ENCODE measurements at places on chromosomes 7 and 10. TPM values are rescaled to one million over a fixed set of nuclear protein-coding genes. Genes with fewer than 3 reads are reported as not detected.

- no peak for DNase-seq
Observed at GRCh38 chr10:131261890-131262475, 49.5 kb downstream of the TCERG1L start.

GRCh38 chr10:99374972-99375371, 45.8 kb downstream of the CNNM1 start:
- no peak for DNase-seq

Gene OPN4
- not detected for total RNA-seq

- DNase-seq = no peak
Observed at GRCh38 chr10:24848195-24848594, 104.2 kb downstream of the PRTFDC1 start.

GRCh38 chr10:3567291-3567963, 217.6 kb downstream of the KLF6 start:
- DNase-seq = no peak

DNA sequence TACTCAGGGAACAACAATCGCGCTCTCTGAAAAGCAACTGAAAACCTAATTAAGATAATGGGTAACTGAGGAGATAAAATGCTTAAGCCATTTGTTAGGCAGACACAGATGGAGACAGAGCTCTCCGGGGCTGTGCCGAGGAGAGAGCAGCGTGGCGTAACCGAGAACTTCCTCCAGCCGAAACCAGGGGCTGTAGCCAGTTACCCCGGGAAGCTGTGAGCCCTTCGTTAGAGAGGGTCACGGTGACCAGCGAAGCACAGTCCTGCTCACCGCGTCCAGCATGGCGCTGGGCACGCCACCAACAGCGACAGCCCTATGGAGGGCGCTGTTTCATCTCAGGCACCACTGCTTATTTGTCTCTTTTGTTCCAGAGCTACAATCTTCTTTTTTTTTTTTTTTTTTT, 16.1 kb downstream of the PAPOLB start:
- no peak for DNase-seq

- DNase-seq = no peak
Observed at GRCh38 chr10:103651783-103652476, 158.4 kb downstream of the NEURL1 start.

Gene UPK3BL2
- total RNA-seq = 7.0 TPM

- DNase-seq = no peak
Observed at GRCh38 chr7:23662124-23662983, 17.6 kb upstream of the FAM221A start.

Gene NPSR1
- not detected for total RNA-seq

Gene NKX1-2
- 3.4 TPM for total RNA-seq

GRCh38 chr10:112434988-112435619, 11.6 kb downstream of the ZDHHC6 start:
- DNase-seq = peak; percentile 55

GRCh38 chr10:23432639-23433038, 6.2 kb upstream of the OTUD1 start:
- DNase-seq = no peak

DNA sequence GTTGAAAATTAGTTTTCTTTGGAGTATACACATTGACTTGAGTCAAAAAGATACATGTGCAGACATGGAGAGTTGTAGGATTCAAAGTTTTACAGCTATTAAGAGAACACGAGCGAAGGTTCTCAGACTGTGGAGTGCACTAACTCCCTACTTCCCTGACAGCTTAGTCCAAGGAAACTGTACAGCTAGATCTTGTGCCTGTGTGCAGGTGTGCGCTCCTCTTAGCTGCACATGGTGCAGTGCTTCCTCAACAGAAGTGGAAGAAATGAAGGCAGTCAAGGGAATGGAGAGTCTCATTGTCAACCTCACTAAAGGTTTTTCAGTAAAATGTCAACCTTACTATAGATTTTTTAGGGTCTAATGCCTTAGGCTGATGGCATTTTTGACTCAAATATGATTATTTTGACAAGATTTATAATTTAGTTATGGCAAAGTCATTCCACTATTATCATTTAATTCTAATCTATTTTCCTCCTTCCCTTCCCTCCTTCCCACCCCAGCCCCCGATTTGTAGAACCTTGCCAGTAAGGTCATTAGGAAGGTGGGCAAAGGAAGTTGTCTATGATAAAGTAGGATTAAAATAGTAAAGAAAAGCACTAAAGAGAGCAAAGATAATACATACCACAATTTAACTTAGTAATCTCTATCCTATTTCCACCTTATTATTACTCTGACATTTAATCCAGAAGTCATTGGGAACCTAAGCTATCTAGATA, 13.6 kb downstream of the PDK4 start:
- DNase-seq = no peak

Gene KIN
- 13.6 TPM for total RNA-seq

DNA sequence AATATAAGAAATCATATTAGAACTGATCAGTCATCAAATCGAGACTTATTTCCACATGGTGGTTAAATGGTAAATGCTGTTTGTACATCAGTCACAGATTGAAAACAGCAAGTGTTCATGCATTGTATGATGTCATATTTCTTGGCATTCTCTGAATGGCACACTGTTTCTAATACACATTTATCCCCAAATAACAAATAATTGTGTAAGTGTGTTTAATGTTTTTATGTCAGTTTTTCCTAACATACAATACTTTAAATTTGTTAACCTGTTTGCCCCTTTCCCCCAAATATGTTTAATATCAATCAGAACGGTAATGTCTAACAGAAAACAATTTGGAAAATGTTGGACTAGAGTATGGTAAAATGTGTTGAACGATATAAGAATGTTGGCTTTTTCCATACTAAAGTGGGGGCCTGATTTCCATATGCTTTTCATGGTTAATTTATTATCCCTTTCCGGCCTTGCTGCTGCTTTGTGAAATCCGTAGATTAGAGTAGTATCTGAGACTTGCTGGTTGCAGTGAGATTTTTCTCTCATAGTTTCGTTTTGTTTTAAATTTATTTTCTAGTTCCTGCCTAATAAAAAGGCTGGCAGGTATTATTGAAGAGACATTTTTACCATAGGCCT, 23.7 kb downstream of the RAB18 start:
- no peak for DNase-seq

Gene CPA2
- 1.5 TPM for total RNA-seq

GRCh38 chr7:111532625-111533024, 29.7 kb downstream of the IMMP2L start:
- no peak for DNase-seq

DNA sequence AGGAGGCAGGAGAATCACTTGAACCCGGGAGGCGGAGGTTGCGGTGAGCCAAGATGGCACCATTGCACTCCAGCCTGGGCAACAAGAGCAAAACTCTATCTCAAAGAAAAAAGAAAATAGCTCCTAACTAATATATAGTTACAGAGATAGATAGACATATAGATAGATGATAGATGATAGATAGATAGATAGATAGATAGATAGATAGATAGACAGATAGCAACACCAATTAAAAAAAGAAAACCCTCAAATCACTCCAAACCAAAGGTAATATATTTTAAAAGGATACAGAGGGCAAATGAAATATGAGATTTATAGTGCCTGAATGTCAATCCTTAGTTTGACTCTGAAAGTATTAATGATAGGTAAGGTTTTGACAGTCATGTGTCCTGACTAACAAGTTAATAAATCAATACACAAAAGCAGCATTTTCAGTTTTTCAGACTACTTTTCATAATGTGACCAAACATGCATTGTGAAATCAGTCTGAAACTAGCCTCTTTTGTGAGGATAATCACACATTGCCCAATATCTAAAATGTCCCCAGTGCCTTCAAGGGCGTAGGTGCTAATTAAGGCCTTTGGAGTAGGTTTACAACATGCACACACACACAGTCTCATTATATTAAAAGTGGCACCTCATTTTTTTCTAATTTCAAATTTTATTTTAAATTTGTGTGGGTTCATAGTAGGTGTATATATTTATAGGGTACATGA, 61.2 kb downstream of the BPGM start:
- no peak for DNase-seq

DNA sequence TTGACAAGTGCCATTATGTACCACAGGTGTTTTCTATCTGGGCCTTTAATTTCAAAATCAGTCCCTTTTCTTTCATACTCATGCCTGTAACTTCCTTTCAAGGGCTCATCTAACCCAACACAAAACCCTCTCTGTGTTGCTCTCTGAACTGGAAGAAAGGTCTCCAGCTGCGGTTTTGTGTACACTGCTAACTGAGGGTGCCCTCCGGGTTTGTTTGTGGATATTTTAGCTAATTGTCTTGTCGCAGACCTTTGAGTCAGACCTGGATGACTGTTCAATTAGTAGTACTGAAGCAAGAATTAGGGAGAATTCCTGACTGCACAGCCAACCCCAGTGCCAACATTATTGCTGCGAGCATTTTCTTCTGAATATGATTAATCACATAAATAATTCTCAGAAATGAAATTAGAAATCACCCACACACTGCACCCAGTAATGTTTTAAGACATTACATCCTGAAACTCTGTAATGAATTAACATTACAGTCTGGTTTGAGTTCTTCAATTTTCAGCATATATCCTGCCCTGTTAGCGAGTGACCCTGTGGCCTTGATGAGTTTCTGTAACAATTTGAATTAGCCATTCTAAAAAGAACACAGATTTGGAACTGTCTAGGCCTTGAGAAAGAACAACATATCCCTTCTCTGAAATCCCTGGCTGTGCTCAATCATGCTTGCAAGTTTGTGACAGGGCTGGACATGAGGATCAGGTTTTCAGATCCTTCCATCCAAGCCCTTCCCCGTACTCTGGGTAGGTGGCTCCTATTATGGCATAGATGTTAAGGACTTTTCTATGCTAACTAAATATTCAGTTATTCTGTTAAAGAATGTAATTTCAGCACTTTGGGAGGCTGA, 460.1 kb downstream of the PLXDC2 start:
- no peak for DNase-seq

Gene ZPBP
- not detected for total RNA-seq

- DNase-seq = no peak
Observed at GRCh38 chr10:71999360-72000072, 35.3 kb downstream of the CHST3 start.

DNA sequence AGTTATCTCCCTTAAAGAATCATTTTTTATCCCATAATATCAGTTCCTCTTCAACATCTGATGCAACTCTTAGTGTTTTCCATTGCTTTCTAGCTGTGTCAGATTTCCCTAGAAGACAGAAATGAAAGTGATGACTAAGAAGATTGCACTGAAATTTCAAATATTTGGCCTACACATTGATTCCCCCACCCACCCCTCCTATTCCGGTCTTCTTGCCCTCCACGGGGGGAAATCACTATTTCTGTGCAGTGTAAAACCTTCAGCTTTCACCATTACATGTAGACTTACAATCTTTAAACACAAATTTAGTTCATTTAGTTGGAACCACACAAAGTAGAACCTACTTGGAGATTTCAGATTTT, 63.7 kb upstream of the IL6 start:
- DNase-seq = no peak

Gene TEX47
- not detected for total RNA-seq

Gene CAMK2B
- 0.34 TPM for total RNA-seq

Gene PNPLA8
- total RNA-seq = 12.9 TPM

GRCh38 chr10:44260286-44260928, 124.5 kb downstream of the CXCL12 start:
- no peak for DNase-seq

All from HCT116 (cell line).